Muscle of leg (tissue), 16 donors: ENCODE measurements at places on chromosomes 16 and 17. TPM values are rescaled to one million over a fixed set of nuclear protein-coding genes. Genes with fewer than 3 reads are reported as not detected.
A peak's percentile ranks its signal among the peaks of the same experiment; 100 is the strongest.

Gene RAPGEFL1
- polyA plus RNA-seq, result 6.1 TPM

DNA sequence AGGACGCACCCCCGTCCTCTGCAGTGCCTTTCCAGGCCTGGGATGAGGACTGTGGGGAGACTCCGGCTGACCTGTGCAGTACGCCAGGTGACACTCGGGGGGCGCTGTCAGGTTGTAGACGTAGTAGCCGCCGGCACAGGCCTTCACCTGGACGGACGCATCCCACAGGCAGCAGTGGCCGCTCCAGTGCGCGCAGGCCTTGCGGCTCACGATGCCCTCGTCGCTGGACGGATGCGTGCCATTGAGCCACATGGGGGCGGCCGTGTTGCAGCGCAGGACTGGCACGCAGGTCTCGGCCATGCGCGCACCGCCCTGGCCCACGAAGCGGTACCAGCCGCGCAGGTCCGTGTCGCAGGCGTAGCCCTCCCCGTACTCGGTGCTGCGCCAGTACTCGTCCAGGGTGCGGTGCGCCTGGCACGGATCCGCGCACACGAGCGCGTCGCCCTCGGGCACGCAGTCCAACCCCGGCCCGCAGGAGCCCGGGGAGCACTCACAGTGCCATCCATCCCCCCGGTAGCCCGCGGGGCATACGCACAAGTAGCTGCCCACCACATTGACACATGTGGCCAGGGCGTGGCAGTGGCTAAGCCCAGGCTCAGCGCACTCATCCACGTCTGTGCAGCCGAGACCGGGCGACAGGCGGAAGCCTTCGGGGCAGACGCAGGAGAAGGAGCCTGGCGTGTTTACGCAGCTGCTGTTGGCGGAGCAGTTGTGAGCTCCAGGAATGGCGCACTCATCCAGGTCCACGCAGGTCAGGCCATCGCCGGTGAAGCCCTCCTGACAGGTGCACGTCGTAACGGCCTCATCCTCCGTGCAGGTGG is 3.9 kb downstream of the UMOD start:
- DNase-seq, result no peak

DNA sequence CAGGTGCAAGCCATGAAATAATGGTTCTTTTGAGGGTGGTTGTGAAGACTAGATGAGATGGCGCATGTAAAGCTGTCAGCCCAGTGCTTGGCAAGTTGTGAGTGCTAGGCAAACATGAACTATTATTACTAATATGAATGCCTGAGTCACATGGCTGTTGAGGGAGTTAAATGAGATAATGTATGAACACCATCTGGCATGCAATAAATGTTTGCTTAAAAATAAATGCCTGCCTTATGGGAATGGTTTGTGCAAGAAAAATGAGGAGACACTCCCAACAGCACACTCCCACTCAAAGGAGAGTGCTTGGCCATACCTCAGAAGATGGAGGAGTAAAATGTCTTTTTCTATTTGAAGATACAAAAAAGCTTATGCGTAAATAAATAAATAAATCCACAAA is 3.6 kb downstream of the MAPK3 start:
- no peak for DNase-seq

- DNase-seq, result peak; percentile 69
Observed at GRCh38 chr17:14605267-14605599, 304.4 kb downstream of the HS3ST3B1 start.

- no peak for DNase-seq
Observed at GRCh38 chr17:77188084-77189066, 47.6 kb downstream of the SEC14L1 start.

DNA sequence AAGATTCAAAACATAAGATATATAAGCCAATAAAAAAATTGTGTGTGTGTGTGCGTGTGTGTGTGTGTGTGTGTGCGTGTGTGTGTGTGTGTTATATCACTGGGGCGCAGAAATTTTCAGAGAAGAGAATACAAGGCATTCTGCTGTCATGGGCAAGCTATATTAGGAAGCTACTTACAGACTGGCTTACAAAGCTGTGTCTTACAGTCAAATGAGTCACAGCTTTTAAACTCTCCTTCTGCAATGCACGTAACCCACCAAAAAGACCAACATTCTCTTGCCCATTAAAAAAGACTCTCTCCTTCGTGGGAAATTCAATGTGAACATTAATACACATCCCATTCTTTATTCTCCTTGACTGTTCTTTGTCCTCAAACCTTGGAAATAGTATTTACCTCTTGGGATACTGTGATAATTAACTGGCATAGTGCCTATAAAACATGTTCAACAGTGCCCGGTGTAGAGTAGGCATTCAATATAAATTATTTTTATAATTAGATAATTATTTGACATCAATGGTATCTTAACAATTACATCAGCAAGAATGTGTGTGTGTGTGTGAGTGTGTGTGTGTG is 860.4 kb upstream of the SOX9 start:
- DNase-seq, result peak; percentile 5

Gene PNMT
- 1.7 TPM for polyA plus RNA-seq

Gene KCNJ2
- 8.7 TPM for polyA plus RNA-seq

DNA sequence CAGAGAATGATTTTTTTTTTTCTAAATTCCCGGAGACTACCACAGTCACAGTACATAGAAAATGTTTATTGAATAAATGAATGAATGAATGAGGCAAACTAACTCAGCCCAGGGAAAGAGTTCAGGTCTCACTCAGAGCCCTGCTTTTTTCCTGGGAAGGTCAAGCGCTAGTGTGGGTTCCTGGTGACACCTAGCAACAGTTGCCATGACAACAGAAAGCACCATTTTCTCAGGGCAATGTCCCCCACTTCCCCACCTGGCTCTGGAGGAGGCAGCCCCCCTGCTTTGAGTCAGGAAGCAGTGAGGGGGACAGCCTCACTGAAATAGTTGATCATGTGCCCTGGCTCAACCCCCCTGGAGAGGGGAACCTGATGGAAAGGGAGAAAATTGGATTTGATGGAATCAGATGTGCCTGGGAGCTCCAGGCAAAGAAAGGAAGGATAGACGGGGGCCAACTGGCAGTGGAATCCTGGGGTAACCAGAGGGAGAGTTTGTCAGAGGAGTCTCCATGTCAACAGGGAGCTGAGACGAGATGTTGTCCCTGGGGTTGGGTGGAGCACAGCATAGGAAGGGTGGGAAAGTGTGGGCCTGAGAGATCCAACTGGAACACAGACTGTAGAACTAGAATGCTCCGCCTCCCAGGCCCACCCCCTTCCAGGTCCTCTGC is 242.2 kb upstream of the CCL2 start:
- no peak for DNase-seq

- peak; percentile 97 for DNase-seq
Observed at GRCh38 chr17:7557775-7558543, 591 bp upstream of the TNFSF13 start.

DNA sequence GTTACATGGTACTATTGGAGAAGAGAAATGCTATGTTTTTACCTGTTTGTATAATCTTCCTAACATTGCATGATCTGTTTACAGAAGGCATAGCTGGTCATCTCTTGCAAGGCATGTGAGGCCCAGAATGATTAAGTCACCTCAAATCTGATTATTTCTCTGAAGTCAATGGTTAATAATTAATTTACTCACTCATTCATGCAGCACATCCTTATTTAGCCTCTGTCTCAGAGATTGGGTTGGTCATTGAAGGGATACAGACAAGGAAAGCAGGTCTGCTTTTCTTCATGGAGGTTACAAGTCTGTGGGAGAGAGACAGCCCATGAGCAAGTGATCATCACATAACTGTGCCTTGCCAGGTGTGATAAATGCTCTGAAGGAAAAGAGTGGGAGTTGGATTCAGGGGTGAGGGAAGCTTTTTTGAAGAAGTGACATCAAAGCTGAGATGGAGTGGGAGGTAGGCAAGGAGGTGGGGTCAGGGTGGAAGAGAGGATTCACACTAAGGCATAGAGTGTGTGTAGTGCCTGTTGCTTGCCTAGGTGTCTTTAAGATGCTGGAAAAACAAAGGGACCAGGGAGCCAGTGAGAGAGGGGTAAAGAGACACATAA is 16.3 kb upstream of the RBFOX1 start:
- no peak for DNase-seq

- no peak for DNase-seq
Observed at GRCh38 chr17:64115822-64116534, 14.0 kb downstream of the ERN1 start.

DNA sequence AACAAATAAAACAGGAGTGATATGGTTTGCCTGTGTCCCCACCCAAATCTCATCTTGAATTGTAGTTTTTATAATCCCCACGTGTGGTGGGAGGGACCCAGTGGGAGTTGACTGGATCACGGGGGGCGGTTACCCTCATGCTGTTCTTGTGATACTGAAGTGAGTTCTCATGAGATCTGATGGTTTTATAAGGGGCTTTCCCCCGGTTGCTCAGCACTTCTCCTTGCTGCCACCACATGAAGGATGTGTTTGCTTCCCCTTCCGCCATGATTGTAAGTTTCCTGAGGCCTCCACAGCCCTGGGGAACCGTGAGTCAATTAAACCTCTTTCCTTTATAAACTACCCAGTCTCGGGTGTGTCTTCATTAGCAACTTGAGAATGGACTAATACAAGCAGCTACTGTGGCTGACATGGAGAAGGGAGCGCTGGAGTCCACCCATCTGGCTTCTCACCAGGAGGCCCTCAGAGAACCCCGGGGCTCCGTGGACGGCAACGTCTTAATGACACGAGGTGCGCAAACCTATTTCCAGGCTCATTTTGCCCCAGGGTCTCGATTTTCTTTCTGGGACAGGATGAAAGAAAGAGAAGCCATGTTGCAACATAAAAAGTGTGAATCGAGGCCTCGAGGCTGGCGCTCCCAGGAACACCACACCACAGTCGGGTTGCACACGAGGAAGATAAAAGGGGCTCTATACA is 129.5 kb downstream of the DYNLRB2 start:
- no peak for DNase-seq

- no peak for DNase-seq
Observed at GRCh38 chr16:85640585-85640984, 27.5 kb downstream of the GSE1 start.

DNA sequence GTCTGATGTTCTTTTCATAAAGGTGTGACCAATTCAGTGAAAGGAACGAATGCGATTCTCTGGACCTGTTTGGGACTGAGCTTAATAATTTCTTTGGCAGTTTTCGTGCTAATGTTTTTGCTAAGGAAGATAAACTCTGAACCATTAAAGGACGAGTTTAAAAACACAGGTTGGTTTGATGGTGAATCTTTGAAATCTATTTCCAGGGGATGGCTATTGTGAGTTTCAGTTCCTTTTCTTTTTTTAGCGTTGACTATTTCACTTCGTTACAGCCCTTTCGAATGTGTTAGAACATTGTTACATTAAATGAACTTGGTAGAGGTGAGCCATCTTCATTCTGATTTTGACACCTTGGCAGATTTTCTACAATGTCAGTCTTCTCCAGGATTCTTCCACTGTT is 1.2 kb downstream of the TNFRSF17 start:
- no peak for DNase-seq

DNA sequence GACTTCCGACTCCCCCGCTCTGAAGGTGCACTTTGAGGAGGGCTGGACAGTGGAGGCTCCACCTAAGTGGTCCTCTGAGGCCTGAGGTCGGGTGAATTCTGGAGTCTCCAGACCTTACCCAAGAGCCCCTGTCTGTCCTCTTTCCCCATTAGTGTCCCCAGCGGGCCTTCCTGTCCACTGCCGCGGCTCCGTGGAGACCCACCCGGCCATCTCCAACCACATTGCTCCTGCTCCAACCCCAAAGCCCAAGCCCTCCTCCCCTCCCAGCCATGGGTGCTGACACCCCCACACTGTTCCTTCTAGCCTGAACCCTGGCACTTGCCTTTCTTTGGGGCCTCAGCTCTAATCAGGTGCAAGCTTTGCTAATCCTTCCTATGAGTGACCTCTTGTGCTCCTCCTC is 283.1 kb upstream of the TNRC6C start:
- no peak for DNase-seq

DNA sequence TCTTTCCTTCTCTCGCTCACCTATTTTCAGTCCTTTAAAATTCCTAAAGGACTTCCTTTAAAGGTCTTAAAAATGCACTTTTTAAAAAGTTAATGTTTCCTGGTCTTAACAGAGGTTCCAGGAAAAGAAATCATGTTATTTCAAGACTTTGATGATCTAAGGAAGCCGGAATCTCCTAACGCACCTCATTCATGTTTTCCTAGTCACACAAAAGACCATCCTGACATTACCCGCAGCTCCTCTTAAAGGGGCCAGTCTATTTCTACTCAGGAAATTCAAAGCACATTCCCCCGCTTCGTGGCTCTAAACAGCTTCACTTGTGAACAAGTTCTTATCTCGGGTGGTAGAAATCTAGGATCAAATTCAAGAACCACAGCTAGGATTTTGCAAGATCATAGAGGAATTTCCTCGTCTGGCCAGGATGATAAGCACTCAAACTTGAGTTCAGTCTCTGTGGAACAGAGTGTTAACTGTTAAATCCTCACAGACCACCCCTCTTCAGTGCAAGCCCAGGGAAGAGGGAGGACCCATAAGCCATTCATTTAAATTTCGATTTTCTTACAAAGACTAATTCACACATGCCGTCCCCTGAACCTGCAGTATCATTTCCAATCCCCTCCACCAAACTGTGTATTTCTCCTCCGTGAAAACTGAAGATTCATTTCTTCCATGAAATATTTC is 137.1 kb upstream of the AXIN2 start:
- peak; percentile 49 for DNase-seq

DNA sequence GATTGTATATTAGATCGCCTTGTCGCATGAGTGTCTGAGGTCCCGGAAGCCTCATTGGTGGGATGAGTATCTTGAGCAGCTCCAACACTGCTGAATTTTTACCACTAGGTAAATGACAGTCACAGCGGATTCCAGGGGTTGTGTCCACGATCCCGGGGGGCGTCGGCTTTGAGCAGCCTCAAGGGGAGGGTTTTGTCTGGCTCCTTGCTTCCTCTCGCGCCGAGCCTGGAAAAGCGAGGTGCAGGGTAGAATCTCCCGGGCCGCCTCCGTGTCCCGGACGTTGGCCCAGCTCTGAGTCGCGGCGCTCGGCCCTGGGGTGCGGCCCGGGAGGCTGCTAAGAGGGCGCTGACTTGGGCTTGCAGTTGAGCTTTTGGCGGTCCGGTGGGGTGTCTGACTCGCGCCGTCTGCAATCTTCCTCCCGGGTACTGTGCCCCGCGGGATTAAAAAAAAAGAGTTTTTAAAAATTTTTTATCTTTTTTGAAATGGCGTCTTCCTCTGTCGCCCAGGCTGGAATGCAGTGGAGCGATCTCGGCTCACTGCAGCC is 4.5 kb downstream of the OR1F1 start:
- no peak for DNase-seq

Gene FOXN1
- not detected for polyA plus RNA-seq
